ENCODE measurements at places on chromosomes 12 and 14.

DNA sequence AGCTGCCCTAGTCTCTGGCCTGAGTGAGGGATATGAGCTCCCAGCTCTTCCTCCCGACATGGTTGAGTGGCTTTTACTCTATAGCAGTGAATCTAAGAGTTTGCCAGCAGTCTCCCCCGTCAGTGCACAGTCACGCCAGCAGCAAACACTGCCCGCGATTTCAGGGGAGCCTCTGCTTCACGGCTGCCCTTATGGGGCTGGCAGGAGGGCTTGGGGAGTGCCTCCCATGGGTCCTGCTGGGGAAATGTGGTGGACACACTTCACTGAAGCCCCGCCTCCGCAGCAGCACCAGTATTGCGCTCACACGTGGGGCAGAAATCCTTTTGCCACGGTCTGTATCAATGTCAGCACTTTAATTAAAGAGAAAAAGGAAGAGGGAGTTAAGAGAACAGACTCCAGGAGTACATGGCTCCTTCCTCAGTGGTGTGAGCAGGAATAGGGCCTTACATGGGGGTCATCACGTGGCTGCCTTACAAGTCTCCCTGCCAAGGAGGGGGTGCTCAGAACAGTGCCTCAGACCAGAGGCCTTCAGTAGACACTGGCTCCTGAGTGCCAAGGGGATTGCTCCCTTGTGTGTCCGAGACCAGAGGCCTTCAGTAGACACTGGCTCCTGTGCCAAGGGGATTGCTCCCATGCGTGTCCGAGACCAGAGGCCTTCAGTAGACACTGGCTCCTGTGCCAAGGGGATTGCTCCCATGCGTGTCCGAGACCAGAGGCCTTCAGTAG, 55.7 kb downstream of the SFSWAP start:
- DNase-seq, result no peak

DNA sequence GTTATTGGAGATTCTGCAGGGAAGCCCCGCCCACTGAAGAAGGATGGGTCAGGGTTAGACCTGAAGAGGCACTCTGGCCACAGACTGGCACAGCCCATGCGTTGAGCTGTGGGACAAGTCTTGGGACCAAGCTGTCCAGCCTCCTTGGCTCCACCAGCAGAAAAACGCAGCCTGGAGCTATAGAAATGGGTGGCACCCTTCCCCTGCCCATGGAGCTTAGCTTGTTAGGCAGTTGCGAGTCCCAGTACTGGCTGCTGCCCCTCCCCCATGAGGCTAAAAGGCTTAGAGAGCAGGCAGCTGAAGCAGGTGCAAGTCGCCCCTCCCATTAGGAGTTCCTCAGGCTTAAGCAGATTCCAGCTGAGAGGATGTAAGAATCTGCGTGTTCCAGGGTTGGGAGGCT, 1124.0 kb upstream of the TMEM132C start:
- DNase-seq, result no peak

DNA sequence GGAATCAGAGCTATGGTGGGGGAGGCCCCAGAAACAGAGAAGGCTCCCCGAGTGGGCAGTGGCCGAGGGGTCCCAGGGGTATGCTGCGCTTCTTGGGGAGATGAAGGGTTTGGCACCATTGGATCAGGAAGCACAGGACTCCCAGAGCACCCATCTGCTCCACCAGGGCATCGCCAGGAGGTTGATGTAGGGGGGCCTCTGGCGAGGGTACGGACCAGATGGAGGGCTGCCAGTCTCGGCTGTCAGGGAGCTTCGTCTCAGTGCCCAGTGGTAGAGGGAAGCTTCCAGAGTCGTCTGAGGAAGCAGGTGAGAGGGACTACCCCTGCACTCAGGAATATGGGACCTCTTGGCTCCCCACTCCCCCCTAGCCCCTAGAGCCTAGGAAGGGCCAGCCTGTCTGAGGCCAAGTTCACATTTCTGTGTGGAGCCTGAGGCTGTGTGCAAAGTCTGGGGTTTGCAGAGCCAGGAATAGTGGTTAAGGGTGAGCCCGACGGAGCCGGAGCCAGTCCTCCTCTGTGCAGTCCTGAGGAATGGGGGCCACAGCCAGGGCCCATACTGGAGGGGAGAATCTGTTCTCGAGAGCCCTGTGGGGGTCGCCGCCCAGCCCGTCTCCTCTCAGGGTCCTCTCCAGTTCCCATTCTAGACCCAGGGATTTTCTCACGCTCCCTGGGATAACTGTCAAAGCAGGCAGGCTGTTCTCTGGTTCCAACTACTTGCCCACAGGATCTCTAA, 10.2 kb downstream of the SLC48A1 start:
- DNase-seq, result no peak

DNA sequence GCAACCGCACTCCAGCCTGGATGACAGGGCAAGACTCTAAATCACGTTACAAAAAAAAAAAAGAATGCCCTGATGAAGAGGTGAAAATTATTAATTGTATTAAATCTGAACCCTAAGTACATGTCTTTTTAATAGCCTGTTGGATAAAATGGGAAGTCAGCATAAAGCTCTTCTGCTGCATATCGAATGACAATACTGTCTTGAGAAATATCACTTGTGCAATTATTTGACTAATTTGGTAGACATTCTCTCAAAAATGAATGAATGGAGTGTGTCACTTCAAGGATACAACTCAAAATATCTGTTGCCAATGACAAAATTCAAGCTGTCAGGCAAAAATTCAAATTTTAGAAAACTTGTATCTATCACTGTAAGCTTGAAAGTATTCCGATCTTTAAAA, 38.9 kb downstream of the DNAI7 start:
- DNase-seq, result no peak

DNA sequence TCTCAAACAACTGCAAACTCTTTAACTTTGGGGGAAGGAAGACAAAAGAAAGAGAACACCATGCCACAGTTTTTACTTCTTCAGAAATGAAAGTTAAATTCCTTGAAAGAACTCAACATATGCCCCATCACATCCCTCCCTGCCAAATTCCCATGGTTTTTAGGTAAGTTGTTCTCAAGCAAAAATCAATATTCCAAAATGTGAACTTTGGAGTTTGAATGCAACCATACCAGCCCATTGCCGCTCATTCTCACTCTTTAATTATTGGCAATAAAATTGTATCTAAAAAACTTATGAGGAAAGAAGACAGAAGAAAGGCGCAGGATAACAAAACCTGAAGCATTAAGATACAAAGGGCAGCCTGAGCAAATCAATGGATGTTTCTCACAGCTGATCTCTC, 31.8 kb upstream of the CEP83 start:
- no peak for DNase-seq

GRCh38 chr12:67772267-67773169, 124.0 kb downstream of the DYRK2 start:
- DNase-seq, result no peak

- DNase-seq, result no peak
Observed at GRCh38 chr12:96770219-96771102, 136.6 kb upstream of the NEDD1 start.

DNA sequence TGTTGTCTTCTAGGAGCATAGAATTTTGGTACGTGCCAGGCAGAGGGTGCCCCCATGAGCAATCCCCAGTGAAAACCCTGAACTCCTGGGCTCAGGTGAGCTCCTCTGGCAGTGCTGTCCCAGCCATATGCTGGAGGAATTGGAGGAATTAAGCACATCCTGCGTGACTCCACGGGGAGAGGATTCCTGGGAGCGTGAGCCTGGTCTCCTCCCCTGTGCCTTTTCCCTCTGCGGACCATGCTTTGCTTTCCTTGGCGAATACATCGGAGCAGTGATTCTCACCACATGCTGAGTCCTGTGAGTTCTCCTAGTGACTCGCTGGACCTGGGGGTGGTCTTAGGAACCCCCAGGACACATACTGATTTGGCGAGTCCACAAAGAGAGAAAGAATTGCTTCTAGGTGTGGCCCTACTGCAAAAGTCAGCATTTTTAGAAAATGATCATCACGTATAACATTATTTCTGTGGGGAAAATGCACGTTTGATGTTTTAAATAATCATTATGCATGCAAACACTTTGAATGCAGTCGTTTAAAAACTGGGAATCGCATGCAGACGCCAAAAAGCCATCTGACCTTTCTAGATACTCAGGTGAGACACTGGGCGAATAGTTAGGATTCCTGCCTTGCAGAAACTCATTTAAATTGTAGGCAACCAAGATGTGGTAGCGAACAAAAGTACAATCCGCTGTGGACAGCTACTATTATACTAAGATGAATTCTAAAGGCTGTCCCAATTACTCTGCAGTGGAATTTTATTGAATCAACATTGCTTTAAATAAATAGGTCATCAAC, 370.9 kb downstream of the TMEM132D start:
- DNase-seq, result no peak

DNA sequence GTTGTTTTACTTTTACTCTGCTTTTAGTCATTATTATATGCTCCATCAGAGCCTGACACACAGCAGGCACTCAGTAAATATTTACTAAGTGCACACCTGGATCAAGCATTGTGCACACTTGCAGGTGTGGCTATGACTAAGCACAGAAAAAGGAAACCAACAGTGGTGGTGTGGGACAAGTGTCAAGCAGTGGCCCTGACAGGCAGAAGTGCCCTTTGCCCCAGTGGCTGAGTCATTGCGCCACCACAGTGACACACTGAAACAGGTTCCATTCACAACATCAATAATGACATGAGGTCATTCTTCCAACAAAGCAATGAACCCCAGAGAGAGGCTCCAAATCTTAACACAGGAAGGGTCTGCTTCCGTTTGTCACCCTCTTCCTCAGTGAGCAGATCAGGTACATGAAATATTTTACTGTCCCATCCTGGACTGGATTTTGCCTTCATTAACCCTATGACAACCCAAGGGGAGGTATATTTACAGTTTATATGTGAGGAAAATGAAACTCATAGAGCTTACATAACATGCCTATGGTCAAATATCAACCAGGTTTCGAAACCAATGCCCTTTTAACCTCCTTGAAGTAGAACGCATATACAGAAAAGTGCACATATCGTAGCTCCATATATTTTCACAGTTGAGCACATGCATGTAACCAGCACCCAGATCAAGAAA, 82.6 kb upstream of the GTF2A1 start:
- no peak for DNase-seq

DNA sequence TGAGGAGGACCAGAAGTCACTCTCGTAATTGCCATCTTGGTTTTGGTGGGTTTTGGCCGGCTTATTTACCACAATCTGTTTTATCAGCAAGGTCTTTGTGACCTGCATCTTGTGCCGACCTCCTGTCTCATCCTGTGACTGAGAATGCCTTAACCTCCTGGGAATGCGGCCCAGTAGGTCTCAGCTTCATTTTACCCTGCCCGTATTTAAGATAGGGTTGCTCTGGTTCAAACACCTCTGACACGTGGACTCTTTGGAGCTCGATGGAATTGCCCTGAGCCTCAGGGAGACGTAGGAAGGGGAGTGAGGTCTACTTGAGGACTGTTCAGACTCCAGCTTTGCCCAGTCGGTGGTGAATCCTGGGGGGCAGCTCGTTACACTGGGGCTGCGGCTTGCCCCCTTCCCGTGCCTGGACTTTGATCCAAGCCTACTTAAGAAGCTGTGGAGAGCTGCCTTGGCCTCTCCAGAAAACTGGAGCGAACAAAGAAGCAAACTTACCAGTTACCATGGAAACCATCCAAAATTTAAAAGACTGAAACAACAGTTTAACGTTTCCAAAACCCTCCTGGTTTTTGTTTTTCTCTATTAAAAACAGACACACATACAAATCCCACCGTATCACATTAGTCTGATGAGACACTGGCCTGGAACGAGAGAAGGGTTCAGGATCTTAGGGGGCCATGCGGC, 28.0 kb downstream of the CALM1 start:
- DNase-seq, result no peak

DNA sequence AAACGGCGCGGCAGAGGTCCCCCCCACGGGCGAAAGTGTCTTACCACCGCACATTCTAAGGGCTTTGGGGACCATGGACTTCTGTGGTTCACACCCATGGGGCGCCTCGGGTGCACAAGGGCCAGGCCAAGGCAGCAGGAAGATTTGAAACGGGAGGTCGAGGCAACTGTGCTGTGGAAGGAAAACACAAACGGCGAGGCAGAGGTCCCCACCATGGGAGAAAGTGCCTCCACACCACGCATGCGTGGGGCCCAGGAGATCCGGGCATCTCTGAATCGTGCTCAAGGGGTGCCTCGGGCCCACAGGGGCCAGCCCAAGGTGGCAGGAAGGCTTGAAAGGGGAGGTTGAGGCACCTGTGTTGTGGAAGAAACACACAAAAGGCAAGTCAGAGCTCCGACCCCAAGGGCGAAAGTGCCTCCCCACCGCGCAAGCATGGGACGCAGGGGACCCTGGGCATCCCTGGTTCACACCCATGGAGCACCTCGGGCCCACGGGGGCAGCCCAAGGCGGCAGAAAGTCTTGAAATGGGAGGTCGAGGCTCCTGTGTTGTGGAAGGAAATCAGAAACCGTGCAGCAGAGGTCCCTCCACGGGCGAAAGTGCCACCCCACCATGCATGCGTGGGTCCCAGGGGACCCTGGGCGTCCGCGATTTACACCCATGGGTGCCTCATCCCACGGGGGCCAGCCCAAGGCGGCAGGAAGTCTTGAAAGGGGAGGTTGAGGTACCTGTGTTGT, 371.0 kb downstream of the ALG10 start:
- DNase-seq, result no peak

GRCh38 chr12:24463375-24463774, 485.5 kb downstream of the BCAT1 start:
- no peak for DNase-seq

DNA sequence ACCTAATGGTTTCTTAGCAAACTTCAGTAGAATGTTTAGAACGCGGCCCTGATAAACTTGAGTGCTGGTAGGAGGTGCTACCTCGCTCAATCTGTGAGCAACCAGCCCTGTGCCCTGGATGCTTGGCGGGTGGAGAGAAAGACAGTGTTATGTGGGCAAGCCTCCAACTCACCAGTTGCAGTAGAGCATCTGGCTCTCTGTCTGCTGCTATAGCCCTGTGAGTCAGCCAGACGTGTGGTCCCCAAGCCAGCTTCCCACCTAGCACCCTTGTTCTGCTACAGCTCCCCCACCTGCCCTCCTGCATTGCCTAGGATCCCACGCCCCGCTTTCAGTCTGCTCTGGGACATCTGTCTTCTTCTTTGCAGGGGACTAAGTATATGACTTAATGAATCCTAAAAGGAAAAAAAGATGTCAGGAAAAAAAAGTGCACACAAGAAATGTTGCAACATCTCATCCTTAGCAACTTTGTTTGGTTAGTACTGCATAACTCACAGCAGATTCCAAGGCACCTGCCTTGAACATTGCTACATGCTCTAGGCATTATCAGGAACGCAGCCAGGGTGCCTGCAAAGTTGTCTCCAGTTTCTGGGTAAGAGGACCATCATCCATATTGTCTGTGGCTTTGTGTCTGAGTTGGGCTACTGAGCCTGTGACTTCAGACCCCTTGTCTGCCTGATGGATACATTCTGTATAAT, 13.6 kb downstream of the SNRNP35 start:
- DNase-seq, result no peak

Measured in CD4-positive, alpha-beta T cell treated with Interleukin-6 at 100 ng/mL for 8 hours (primary cell).